CD8-positive, alpha-beta memory T cell (primary cell): ENCODE measurements at places on chromosomes 1 and 21.

GRCh38 chr21:31176080-31176551, 137.8 kb upstream of the KRTAP19-8 start:
- no peak for DNase-seq

DNA sequence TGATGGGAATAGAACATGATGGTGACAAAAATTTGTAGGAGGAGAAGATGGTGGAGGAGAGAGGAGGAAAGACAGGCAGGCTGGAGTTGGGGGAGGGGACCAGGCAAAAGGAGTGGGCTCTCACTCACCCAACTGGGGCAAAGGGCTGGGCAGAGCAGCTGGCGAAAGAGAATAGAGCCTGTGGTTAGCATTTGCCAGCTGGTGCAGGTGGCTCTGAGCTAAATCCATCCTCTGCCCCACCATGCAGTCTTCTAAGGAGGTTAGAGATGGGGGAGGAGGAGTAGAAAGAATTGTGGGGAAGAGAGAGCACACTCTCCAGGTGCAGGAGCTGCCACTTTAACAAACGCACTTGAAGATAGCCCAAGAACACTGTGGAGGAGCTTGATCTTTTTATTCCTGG, 27.6 kb upstream of the SLAMF1 start:
- DNase-seq, result no peak

- no peak for DNase-seq
These were observed 90.1 kb downstream of the TNFSF18 start for GRCh38 chr1:172960454-172961208.

DNA sequence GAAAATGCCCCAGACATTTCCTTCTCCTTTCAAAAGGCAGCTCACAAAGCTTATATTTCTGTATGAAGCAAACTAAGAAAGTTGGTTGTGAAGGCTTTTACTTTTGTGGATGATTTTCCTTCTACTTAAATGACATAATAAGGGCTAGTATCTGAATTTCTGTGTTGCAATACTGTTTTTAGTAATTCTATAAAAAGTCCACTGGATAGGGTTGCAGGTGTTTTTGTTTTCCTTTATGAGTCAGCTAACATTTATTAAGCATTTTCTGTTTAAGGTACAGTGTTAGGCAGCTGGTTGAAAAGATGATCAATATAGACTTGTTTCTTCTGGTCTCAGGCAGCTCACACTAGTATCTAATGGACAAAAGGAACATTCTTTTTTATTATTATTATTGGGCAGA, 722.2 kb downstream of the RWDD3 start:
- no peak for DNase-seq

DNA sequence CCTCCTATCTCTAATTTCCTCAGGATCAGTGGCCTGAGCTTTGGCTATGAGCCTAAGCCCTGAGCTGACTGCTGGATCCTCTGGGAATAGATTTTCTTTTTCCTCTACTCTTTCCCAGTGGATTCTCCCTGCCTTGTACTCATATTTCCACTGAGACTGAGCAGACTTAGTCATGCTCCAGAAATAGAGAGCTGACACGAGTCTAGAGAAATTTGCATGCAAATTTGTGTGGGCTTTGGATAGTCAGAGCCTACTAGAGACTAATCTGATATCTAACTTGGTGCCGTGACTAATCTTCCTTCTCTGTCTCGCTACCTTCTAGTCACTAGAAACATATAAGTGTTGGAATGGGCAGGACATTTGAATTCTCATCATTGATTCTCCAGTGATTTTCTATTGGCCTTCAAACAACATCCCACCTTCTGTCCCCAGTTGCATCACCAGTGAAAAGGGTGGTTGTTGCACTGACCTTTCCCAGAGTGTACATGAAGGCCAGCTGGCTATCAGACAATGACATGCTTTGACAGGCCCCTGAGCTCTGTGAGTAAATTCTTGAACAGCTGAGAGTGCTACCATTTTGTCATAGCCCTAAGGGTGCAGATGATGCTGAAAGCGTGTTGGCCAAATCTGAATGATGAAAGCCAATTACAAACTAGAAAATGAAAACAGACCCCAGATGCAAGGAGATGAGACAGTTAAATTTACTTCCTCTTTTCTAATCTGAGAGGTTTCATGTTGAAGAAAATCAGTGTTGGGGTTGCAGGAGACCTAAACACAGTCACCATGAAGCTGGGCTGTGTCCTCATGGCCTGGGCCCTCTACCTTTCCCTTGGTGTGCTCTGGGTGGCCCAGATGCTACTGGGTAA, at the start of gene FCRLA:
FCRLA (plus strand) TSS at position 748 of the 866 bp plus-strand sequence; CDS start at position 784, 36 bp downstream.
- no peak for DNase-seq

DNA sequence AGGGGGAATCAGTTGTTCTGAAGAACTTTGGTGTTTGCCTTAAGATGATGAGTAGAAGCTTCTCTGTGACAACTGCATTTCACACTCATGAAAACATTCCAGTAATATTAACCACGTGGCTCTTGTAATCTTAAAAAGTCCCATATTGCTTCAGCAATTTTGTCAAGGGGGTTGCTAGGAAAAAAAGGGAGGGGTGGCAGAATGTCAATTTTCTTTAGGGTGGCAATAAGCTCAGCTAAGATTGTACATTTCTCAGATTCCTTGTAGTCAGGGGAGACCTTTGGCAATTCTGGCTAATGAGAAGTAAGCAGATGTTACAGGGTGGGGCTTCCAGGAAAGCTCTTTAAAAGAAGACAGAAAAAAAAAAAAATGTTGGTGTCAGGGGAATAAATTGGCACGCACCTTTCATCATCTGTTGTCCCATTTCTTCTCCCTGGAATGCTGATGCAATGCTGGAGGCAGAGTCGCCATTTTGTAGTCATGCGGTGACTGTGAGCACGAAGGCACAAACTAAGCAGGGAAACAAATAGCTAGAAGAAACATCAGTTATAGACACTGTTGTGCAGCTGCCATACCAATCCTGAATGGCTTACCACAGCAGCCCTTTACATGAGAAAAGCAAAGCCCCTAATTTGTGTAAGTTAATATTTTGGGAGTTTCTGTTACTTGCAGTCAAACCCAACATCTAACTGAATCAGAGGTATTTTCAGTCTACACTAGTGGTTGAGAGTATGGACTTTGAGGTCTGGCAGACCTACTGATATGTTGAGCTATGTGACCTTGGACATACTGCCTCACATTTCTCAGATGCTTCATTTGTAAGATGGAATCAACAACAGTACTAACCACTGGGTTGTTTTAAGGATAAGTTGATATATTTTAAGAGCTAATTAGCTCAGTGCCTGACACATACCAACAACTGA, 56.1 kb upstream of the MRPS6 start:
- no peak for DNase-seq

- DNase-seq, result peak; percentile 54
These were observed 33.3 kb downstream of the RCC2 start for GRCh38 chr1:17405898-17406759.

- DNase-seq, result no peak
These were observed 37.2 kb upstream of the GBP5 start for GRCh38 chr1:89309828-89310227.

DNA sequence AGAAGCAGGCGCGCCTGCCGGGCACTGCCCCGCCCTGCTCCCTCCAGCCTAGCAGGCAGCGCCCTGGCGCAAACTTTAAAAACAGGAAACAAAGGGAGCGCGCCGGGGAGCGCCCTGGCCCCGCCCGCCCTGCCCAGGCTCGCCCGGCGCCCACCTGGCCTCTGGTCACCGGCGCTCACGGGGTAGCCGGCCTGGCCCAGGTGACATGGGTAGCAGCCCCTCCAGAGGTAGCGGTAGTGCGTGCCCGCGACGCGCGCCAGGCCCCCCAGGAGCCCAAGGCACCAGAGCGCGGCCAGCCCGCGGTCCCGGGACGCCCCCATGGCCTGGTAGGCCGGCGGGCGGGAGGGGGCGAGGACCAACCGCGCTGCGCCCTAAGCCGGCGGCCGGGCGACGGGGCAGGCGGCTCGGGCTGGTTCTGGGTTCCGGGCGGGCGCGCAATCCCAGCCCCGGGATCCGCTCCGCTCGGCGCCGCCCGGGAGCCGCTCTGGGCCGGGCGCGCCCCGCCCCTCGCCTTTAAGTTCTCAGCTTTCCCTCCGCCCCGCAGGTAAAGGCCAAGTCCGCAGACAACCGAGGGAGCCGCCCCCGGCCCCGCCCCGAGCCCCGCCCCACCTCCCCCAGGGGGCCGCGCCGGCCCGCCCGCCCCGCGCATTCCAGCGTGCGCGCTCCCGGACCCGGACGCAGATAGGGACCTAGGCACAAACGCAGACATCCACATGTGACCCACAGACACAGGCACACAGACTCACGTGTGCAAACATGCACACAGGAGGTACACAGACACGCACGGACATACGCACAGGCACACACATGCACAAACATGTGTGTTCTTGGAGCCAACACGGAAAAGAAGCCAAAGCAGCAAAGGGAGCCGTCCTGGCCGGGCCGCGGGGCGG, 76.7 kb downstream of the ARHGEF16 start:
- DNase-seq, result peak; percentile 48
